ENCODE measurements at places on chromosomes 3 and 15.

DNA sequence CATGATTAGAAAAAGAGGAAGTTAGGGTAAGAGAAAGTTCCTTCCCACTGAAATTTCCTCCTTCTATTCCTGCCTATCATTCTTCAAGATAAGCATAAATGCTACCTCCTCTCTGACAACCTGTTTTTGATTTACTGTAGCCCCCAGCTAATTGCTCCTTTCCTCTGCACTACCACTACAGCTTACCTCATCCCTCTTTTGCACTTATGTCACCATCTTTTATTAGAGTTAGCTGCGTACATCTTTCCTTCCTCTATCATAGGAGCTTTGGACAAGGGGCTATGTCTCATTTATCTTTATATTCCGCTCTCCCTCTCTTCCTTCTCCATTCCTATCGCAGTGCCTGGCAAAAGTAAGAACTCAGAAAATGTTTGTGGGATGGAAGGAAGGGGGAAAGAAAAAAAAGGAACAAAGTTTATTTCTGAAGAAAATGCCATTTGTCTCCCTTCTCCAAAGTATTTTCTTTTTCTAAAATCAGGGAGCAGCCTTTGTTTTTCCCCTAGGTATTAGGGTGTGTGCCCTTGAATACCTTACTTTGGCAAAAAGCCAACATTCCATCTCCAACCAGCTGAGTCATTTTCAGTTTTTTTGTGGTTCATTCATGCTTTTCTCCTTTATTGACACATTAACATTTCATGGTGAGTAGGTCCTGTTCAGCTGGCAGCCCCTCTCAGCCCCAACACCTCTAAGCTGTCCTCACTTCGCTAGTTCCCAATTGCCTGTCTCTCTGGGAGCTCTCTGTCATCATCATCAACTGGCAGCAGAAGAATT, 87.6 kb upstream of the SOX2 start:
- DNase-seq: no peak

DNA sequence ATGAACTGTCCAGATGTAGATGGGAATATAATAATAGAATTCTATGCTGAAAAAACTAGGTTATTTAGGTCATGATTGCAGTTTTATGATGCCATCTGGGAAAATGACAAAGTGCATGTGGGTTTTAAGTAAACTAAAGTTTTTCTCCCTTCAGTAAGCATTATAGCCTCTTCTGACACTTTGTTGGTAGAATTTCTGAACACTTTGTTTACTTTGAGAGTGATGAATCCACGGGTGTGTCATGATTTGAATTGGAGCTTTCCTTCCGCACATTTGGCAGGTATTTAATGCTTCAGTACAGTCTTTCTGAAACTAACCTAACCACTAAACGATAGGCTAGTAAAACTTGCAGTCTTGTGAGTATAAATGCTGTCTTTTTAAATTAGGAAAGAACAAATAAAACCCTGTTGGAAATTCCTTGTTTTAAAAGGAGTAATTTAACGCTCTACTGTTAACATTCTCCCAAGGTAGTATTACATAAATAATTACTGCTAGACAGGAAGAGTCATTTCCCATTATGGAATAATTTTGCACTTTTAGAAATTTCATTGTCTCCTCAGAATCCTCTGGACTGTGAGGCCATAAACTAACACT, 7.0 kb downstream of the FILIP1L start:
- DNase-seq: no peak

DNA sequence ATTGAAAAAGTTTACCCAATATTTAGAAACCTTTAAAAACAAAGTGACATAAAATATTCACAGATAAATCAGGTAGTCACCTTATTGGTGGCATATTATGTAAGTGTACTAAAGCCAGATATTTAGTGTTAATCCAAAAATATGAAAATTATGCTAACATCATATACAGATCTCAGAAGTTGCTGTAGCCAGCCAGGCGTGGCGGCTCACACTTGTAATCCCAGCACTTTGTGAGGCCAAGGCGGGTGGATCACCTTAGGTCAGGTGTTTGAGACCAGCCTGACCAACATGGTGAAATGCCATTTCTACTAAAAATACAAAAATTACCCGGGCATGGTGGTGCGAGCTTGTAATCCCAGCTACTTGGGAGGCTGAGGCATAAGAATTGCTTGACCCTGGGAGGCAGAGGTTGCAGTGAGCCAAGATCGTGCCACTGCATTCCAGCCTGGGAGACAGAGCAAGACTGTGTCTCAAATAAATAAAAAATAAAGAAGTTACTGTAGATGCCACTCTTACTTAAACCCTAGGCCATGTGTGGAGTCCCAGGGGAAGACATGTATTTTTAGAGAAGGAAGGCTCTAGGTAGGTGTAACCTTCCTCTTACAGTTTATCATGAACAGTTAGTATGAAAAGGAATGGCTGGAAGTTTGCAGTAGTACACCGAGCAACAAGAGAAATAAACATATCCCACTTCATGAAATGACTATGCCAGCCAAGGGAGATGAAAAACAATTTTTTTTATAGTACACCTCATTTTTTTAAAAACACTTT, 9.6 kb downstream of the SETD5 start:
- DNase-seq: no peak

DNA sequence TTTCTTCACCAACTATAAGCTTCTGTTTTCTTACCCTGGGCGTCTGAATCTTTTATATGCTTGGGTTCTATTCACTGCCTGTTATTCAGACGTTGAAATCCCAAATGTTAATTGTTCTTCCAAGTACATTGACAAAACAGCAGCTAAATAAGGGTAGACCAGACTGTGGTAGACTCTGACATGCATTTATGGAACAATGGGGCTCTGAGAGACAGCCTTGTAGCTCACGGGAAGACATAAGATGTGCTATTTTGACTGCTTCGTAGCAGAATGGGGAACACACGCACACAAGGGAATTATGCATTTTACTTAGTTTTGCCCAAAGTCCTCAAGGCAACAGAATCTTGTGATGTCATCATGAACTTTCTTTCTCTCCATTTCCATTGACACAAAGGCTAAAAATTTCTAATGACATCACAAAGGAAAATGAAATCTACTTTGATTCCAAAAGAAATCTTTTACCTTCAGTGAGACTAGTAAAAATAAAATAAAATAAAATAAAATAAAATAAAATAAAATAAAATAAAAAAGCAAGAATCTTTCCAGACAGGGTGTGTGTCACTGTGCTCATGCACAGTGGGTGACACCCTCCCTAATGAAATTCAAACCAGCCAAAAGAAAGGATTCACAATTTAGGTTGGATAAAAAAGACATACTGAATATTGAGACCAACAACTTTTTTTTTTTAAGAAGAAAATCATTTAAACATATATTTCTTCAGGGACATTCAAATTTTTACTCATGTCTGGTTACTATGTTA, 346.6 kb downstream of the ZBTB20 start:
- no peak for DNase-seq

DNA sequence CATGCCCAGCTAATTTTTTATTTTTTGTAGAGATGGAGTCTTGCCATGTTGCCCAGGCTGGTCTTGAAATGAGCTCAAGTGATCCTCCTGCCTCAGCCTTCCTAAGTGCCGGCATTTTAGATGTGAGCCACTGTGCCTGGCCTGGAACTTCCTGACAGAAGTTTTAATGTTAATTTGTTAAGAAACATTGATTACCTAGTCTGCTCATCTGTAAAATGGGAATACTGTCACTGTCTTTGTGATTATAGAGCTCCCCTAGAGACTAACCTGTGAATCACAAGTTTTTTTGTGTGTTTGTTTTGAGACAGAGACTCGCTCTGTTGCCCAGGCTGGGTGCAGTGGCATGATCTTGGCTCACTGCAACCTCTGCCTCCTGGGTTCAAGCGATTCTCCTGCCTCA, 4.3 kb upstream of the EIF3J start:
- no peak for DNase-seq

DNA sequence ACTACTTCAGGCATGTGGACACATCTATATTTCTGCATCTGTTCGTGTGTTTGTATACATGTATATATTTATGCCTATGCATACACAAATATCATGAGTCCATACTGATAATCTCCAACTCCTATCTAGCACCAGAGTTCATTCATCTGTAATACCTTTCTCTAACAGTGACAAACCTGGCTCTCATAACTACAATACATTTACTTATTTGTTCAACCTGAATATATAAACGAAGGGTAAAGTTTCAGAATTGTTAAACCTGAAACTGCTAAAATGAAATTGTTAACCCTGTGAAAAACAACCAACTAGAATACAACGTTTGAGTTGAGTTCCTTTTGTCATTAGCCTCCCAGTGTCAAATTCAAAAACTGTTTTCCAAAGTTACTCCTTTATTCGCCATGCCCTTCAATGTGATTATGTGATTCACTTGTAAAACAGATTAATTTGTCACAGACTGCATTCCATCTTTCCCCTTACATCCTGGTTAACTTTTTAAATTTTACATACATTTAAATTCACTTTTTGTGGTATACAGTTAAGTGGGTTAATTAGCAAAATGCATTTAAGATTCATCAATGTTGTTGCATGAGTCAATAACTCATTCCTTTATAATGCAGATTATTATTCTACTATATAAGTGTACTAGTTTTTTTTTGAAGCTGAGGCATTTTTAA, 58.5 kb downstream of the PIK3R4 start:
- DNase-seq: no peak

GRCh38 chr15:89899295-89899945, 5.6 kb upstream of the AP3S2 start:
- no peak for DNase-seq

GRCh38 chr3:160210341-160210740, 14.9 kb upstream of the C3orf80 start:
- DNase-seq: no peak

- DNase-seq: no peak
These were observed at the start of gene IL17RC for GRCh38 chr3:9916734-9917680. TSS of gene IL17RC (plus strand) at chr3:9917098. CDS start at chr3:9917316, 218 bp downstream.

DNA sequence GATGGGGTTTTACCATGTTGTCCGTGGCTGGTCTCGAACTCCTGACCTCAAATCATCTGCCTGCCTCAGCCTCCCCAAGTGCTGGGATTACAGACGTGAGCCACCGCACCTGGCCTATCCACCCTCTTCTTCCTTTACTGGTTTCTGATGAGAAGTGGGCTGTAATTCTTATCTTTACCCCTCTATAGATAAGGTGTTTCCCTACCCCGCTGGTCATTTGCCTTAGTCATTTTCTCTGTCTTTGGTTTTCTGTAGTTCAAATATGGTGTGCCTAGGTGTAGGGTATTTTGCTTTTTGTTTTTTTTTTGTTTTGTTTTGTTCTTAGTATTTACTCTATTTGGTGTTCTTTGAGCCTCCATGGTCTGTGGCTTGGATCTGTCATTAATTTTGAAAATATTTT, 41.3 kb downstream of the APBA2 start:
- no peak for DNase-seq

DNA sequence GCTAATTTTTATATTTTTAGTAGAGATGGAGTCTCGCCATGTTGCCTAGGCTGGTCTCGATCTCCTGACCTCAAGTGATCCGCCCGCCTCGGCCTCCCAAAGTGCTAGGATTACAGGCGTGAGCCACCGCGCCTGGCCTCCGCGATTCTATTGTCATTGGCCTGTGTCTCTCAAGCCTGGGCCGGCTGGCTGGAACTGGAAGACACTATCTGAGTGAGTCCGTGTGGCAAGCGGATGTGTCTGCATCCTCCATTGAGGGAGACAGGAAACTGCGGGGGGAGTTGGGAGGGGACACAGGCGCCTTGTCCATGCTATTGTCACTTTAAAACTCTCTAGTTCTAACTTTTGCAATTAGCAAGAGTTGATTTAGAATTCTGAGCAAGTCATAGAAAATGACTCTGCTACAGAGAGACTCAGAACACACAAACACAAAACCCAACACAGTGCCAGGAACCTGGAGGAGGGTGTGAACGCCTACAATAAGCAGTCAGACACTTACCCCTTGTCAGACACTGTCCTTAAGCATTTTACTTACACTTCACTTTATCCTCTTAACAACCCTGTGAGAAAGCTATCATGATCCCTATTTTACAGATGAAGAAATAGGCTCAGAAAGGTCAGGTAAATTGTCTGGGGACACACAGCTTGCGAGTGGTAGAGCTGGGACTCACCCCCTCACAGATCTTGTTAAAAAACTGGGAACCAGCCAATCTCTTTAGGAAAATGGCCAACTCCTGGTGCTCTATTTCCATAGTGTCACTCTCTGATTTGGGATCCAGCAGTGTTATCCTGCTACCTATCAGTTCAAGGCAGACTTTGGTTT, 38.7 kb downstream of the ANP32A start:
- DNase-seq: no peak

GRCh38 chr3:141234283-141234682, 2.7 kb downstream of the PXYLP1 start:
- DNase-seq: no peak

DNA sequence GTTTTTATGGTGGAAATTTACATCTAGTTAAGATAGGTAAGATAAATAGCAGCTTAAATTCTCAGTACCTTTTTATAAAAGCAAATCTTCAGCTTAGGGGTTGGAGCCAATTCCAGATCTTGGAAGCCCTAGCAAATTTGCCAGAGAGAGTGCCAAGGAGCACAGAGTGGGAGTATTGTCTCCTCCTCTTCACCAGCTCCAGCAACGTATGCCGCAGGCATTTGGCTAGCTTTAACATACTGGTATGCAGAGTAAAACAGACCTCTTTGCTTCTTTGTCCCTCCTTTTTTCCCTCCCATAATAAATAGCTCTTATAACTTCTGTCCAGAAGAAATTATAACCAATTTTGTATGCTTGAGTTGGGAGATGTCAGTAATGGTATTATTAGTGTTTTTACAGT, 140.4 kb downstream of the DIPK2A start:
- no peak for DNase-seq

GRCh38 chr3:160601288-160601687, 35.9 kb upstream of the KPNA4 start:
- no peak for DNase-seq

DNA sequence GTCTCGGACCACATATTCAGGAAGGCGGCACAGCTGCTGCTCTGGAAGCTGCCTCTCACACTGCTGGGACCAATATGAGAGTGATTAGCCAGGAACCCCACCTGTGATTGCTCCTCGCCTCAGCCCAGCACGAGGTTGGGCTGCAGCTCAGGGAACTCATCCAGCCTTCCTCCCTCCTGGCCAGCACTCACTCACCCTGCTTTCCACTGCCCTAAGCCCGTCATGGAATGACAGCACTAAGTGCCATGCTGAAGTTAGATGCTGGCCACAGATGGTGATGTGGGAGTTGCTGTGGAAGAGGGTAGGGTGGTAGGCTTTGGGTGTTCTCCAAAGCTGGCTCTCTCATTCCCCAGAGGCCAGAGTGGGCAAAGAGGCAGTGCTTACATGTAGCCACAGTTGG, 7.3 kb downstream of the MST1R start:
- DNase-seq: no peak

GRCh38 chr3:127914584-127914983, 448 bp upstream of the KBTBD12 start:
- no peak for DNase-seq

DNA sequence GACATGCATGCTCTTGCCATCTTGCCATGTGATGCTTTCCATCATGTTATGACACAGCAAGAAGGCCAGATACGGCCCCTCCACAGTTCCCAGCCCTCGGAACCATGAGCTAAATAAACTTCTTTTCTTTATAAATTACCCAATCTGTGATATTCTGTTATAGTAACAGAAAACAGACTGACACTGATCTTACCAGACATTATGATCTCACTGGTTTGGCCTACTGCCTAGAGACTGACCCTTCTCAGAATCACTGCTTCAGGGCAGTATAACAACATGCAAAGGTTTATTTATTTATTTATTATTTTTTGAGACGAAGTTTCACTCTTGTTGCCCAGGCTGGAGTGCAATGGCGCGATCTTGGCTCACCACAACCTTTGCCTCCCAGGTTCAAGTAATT, 14.0 kb downstream of the ZNF619 start:
- no peak for DNase-seq

GRCh38 chr15:38335116-38335515, 82.5 kb downstream of the SPRED1 start:
- no peak for DNase-seq
